ENCODE measurements at places on chromosomes 6 and 20.

DNA sequence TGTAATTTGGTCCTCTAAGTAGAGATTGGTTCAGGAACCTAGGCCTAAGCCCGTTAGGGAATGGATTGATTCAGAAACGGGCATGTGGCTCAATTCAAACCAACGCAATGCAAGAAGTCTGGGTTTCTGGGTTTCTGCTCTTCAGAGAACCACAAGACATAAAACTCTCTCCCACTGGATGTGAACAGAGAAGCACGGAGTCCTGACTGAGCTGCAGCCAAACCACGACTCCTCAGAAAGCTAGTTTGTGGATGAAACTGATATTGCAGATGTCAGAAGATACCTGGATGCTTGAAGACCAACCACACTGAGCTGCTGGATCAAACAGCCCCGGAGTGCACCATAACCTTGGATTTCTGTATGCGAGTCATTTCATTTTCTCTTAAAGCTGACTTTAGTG is 50.0 kb downstream of the SOD2 start:
- no peak for DNase-seq

GRCh38 chr20:36881888-36882287 is 6.0 kb downstream of the TLDC2 start:
- DNase-seq, result no peak

DNA sequence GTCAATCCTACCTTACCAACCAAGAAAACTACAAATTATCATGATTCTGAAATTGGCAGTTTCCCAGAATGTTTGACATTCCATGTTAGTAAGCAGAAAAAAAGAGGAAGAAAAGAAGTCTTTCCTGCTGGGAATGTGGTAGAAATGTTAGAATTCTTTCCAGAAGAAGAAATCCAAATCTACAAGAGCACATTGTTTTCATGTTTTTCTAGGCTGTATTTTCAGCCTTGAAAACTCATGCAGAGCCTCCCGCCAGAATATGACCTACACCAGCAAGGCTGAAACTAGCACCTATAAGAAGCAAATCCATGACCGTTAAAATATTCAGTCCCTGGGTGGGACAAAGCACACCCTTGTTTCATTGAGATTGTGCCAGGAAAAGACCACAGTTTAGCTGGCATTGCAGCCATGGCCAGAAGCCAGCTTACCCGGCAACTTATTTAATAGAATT is 259.4 kb downstream of the GJA1 start:
- no peak for DNase-seq

DNA sequence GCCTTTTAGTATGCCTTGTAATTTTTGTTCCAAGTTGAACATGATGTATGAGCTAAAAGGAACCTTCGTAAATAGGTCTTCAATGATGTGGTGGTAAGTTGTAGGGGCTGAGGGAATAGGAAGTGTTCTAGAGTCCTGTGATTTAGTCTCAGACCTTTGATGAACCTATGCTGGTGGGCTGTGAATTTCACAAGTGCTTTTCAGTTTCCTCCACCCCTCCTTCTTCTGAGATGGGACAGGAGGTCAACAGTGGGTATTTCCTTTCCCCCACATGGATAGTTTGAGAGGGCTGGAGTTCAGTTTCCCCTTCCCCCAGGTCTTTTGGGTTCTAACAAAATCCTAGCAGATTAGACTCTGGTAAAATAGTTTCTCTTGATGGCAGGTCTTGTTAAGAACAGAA is 121.0 kb upstream of the ATXN1 start:
- DNase-seq, result no peak

DNA sequence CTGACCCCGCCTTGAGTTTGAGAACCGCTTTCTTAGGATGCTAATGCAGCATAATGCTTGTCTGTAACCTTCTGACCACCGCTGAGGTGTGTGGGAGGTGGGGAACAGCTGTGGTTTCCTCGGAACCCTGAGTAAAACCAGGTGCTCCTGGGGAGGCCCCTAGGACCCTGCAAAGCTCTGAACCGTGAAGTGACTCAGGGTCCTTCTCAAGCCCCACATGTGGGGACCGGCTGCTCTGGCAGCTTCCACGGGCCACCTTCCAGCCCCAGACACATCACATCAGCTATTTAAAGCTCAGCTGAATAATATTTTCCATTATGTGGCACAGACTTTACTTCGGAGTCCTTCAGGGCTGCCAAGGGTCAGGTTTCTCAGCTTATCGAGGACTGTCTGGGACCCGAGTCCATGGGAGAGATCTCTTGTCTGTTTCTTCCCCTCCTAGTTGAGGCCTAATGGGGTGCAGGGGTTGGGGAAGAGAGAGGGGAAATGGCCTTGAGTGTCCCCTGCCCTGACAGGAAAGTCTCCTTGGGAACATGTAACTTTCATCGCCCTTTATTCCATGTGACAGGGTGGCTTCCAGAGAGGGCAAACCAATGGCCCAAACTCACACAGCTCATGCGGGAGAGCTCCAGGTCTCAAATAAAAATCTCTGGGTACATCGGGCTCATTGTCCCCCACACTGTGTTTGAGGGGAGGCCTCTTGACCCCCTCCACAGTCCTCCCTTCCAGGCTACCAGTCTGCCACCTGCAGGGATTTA is 186.1 kb upstream of the SLC24A3 start:
- no peak for DNase-seq

GRCh38 chr6:114315831-114316595 is 26.8 kb downstream of the HS3ST5 start:
- no peak for DNase-seq

- no peak for DNase-seq
Observed at GRCh38 chr6:170063851-170064602, 226.9 kb downstream of the DLL1 start.

DNA sequence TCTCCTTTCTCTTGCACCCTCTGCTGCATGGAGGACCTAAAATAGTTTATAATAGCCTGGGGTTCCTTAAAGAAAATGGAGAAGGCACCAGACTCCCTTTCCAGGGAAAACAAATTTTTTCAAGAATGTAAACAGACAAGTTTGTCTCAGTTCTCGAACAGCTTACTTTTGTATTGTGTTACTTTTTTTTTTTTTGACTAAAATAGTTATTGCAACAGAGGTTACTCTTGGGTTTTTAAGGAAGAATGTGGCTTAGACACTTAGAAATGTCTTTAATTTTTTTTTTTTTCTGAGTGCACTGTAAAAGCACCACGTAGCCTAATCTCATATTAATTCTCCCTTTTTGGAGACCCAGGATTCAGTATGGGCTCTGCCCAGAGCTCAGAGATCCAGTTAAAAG is 148.7 kb upstream of the CARMIL1 start:
- no peak for DNase-seq

GRCh38 chr6:26388014-26388413 is 5.1 kb downstream of the BTN2A2 start:
- no peak for DNase-seq

DNA sequence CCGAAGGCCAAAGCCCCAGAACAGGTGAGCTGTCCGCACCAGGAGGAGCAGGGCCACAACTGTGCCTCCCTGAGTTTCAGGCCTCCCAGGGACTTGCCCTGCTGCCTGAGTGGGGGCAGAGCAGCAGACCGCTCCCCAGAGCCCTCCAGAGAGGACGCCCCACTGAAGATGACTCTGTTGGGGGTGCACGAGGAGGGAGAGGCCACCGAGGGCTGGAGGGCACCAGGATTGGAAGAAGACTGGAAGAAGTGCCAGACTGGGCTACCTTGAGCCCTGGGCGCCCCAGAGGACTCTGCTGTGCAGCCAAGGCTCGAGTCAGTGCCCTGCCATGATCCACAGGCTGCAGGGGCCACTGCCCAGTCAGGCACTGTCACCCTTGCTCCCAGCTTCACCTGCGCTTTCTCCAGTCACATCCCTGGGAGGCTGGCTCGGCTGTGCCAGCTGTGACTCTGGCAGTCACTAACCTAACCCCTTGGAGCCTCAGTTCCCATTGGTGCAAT is 11.3 kb downstream of the CST7 start:
- DNase-seq, result no peak

DNA sequence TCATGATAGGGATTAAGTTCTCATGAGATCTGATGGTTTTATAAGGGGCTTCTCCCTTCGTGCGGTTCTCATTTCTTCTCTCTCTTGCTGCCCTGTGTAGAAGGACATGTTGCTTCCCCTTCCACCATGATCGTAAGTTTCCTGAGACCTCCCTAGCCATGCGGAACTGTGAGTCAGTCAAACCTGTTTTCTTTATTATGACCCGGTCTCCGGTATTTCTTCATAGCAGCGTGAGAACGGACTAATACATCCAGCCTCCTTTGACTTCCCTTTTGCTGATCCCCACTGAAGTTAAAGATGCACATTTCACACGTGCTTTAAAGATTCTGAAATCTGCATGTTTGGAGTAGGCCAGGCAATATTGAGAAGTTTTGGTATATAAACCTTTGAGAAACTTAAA is 543.1 kb downstream of the PRKN start:
- no peak for DNase-seq

DNA sequence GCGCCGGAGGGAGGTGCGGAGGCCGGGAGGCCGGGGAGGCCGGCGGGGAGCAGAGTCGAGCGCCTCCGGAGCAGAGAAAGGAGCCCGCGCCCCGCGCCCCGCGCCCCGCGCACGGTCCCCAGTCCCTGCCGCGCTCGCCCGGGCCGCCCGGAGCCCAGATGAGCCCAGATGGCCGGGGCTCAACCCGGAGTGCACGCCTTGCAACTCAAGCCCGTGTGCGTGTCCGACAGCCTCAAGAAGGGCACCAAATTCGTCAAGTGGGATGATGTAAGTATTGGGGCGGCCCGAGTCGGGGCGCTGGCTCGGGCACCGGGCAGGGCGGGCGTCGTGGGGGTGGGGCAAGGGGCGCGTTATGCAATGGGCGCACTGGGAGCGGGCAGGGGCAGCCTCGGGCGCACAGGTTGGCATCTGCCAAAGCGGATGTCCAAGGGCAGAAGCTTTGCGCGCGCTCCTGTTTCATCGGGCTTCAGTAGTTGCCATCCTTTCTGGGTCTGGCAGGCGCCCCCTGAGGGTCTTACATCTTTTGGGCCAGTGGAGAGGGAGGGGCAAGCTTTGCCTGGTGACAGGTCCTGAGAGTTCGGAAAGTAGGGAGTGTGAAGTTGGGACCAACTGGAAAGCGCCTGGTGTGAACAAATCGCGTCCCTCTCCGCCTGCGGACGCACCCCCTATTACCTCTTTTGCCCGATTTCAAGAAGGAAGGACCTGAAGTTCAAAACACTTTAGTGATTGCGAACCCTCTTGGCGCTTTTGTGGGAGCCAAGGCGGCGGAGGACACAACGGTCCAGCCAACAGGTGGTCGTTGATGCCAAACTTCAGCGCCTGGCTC is 631 bp downstream of the PLCB1 start:
- no peak for DNase-seq

DNA sequence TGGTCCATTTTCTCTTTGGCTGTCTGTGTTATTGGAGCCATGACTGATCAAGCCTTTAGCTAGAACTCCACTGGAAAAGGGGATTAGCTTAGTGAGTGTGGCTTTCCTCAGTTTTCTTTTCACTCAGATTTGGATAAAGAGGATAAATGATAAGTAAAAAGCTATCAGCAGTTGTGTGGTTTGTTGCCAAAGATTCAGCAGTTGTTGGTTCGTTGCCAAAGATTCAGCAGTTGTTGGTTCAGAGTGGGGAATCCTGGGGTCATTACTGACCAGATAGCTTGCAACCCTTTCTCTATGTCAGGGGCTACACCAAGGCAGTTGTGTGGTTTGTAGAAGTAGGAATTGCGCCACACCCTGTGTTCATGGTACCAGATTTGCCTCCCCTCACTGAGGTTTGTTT is 107.7 kb upstream of the SCP2D1 start:
- DNase-seq, result no peak

DNA sequence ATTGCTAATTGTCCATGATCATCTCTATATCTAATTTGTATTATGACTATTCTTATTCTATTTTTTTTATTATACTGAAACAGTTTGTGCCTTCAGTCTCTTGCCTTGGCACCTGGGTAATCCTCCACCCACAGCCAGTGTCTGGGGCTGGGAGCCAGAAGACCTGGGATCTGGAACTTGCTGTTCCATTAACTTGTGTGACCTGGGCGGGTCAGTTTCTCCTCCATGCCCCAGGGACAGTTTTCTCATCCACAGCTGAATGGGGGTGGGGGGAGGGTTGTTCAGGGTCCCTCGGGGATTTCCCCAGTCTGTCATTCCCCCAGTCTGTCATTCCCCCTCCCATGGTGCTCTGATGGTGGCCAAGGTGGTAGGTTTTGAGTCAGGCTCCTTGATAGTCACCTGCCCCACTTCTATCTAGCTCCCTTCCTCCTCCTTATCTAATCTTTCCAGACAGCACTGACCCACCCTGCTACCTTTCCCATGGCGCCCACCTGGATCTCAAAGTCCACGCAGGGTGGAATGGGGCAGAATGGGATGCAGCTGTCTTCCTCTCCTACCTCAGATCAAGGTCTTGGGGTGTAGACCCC is 10.9 kb downstream of the ITPR3 start:
- no peak for DNase-seq

- DNase-seq, result no peak
Observed at GRCh38 chr6:36128793-36129192, 1.5 kb upstream of the MAPK13 start.

DNA sequence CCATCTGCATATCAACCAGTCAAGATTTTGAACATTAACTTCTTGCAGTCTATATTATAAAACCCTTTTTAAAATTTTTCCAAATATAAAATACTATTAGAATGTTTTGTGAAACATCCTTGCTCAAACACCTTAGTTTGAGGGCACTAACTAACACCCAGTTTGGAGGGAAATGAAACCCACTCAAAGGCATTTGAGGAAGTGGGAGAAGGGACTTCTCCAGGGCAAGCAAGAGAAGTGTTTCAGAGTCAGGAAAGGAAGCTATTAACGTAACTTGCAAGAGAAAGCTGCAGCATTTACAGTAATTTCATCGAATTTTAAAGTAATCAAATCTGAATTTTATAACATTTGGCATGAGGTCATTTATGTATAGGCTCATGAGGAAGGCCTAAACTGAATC is 21.3 kb downstream of the MTFR2 start:
- DNase-seq, result no peak
